GM23338 (cell line): ENCODE measurements at places on chromosomes 11 and 22.

DNA sequence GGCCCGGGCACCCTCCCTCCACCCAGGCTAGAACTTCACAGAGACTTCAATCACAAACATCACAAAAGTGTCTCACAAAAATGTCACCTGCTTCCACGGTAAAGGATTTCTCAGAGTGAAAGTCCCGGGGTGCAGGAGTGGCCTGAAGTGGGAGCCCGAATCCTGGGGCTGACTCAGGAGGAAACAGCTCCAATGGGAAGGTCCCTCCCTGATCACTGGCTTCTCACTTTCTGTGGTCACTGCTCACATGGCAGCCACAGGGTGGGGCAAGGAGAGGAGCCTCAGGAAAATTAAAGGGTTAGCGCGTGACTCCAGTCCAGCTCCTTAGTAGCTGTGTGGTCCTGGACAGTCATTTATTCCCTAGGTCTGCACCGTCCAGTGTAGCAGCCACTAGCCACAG, 564.5 kb upstream of the B3GAT1 start:
- DNase-seq, result no peak

DNA sequence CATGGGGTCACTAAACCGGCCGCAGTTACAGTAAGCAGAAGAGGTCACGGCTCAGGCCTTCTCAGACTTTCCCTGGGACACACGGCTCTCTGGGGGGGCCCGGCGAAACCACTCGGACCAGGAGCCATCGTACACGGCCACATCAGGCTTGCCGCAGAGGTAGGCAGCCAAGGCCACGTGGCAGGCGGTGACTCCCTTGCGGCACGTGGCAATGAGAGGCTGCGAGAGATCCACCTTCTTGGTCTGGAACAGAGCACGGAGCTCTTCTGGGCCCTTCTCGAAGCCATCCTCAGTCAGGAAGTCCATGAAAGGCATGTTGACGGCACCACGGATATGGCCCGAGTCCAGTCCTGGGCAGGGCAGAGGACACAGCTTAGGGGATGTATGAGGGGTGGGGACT, 8.3 kb downstream of the TST start:
- DNase-seq, result no peak

DNA sequence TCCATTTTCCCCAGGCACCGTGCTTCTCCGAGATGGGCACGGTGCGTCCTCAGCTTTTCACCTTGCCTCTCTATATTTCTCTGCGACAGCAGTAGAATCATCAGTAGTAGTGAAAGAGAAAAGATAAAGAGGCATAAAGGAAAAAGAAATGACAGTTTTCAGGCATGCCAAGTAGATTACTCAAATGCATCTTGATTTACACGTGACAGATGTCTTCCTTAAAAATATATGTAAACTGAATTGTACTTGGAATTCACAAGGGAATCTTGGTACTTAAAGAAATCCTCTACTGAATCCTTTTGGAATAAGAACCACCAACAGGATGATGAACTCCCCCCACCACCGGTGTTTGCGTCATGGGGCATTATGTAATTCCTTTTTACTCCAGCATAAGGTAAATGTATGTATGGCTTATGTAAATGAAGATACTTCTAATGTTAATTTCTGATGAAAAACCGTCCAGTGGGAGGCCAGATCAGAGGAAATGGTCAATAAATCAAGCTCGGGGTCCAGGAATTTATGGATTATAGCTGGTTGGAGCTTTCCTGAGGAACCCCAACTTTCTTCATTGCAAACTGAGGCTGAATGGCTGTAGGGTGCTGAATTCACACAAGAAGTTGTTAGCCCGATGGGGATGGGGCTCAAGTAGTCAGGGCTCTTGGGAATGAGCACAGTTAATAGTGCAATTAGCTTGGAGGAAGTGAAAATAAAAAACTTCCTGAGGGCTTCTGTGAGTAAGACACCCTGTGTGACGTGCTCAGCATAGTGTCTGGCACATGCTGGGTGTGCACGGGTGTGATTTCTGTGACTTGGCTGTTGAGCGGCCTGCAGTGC, 630.4 kb downstream of the OPCML start:
- DNase-seq, result peak; percentile 17

- DNase-seq, result no peak
These were observed 7.9 kb upstream of the ETS1 start for GRCh38 chr11:128595221-128595620.

DNA sequence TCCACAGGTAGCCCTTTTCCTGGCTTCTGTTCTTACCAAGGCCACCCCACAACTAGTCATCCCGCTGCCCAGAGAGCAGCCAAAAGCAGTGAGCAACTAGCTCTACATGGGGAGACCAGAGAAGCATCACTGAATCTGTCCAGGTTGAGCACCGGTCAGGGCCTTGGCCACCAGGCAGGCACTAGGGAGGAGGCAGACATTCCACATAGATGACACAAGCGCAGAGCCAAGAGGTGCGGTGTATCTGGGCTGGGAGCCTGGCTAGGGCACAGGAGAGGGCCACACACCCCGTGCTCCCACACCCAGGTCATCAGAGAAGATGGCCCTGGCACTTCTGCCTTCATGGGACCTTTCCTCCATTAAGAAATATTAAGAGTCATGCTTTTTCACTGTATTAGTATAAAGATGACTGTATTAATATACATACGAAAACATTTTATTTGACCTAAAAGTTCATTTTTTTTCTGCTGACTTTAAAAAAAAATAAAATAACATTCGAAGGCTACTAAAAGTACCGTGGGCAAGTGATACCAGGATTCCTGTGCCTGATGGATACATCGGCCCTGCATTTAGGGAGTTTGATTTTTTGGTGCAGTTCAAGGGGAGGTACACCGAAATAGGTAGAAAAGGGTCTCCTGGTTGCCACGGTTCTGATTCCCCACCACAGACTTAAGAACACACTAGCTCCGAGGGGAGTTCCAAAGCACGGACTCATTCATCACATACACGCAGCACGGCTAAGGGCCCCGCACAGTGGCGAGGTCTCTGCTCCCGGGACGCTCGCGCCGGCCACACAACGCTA, 1.2 kb downstream of the DGCR2 start:
- peak; percentile 60 for DNase-seq

DNA sequence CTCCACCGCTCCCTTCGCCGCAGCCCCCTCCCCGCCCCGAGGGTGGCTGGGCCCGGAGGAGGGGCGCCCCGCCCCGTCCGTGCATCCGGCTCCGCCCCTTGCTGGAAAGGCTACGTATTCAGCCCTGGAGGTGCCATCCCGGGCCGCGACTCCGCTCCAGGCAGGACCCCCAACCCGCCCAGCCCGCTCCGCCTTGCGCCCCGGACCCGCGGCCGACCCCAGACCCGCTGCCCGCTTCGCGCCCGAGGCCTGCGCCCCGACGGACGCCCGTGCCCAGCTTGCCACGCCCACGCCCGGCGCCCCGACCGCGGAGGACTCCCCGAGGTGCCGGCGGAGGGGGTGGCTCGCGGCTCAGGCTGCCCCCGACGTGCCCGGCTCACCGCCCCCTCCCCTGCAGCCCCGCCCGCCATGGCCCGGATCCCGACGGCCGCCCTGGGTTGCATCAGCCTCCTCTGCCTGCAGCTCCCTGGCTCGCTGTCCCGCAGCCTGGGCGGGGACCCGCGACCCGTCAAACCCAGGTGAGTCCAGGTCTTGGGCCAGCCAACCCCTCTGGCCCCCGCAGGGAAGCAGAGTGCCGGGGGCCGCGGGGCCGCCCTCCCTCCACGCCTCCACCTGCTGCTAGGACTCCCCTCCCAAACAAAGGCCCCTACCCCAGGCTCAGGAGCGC, at the start of gene ADM2:
Gene ADM2, plus strand, starts transcription at position 104 of the 667 bp plus-strand sequence. Its CDS starts 305 bp downstream, at position 409.
- peak; percentile 87 for DNase-seq

GRCh38 chr11:64741375-64742086, 2.4 kb downstream of the RASGRP2 start:
- peak; percentile 64 for DNase-seq

DNA sequence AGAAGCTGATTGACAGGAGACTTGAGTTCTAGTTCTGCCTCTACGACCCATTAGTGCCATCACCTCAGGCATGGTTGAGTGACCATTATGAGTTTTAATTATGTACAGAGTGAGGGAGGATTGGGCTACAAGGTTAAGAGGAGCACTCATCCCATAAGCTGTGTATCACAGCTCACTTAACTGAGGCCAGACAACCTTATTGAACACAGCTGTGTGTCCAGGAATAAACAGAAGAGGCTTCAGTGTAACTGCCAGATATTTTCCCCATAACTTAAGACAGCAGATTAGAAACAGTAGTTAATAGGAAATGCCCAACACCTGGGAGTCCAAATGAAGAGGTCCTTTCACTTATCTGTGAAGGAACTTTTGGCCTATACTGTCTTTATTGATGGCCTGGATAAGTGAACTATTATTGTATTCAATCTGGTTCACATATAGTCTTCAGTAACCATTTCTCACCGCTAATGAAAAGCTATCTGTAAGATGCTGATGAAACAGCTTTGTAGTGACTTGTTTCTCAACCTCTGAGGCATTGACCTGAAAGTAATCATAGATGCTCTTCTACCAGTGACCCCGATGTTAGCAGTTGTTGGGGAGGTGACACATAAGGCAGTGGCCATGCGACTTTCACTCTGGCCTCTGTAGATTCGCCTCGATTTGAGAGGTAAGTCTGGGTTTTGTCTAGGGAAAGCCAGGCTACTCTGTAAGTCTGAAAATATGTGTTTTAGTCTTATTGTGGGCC, 41.7 kb downstream of the YAP1 start:
- DNase-seq, result no peak
